ENCODE measurements at places on chromosomes 2 and 18.

- H3K36me3 ChIP-seq: no peaks in the 10 kb centered on the region
- no peak overlapping the region for H3K27ac ChIP-seq
- H3K4me3 ChIP-seq: no peak overlapping the region
Measured at GRCh38 chr2:221911890-221912289, 339.8 kb upstream of the EPHA4 start.

- DNase-seq: no peak
- H3K36me3 ChIP-seq: no peaks in the 10 kb centered on the region
- no peak overlapping the region for H3K27ac ChIP-seq
- no peaks in the 10 kb centered on the region for H3K4me1 ChIP-seq
Measured at GRCh38 chr2:201926067-201926466, 107.6 kb upstream of the FZD7 start.

DNA sequence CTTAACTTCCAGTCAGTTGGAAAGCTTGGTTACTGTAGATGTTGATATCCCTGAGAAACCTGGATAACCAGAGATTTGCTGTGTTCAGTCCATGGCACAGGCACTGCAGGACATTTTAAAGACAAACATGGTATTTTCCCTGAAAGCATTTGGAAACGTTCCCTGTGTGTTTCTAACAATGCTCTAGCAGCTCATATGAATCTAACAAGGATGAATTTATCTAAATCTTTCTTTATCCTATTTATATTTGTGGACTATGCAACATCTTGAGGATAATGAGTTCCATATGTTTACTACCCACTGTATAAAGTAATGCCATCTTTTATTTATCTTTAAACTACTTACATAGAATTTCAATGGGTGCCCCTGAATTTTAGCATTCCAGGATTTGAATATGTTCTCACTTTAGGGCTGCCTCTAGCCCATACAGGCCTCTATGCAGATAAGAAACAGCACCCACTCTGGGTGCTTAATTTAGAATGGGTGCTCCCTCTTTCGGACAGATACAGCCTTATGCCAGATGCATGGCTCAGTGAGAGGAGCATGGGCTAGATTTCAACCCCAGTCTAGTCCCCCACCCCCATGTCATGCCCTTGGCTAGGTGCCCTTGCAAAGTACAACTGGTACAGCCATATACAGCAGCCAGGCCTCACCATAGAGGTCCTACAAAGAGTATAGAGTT, 50.6 kb upstream of the NEMP2 start:
- H3K4me3 ChIP-seq: no peak overlapping the region
- H3K27me3 ChIP-seq: no peaks in the 10 kb centered on the region
- H3K27ac ChIP-seq: no peak overlapping the region

GRCh38 chr2:105688946-105689345, 55.8 kb upstream of the NCK2 start:
- no peaks in the 10 kb centered on the region for H3K36me3 ChIP-seq
- H3K27ac ChIP-seq: no peak overlapping the region
- no peaks in the 10 kb centered on the region for H3K4me1 ChIP-seq
- no peak overlapping the region for H3K4me3 ChIP-seq
- no peaks in the 10 kb centered on the region for H3K27me3 ChIP-seq
- no peak for DNase-seq

DNA sequence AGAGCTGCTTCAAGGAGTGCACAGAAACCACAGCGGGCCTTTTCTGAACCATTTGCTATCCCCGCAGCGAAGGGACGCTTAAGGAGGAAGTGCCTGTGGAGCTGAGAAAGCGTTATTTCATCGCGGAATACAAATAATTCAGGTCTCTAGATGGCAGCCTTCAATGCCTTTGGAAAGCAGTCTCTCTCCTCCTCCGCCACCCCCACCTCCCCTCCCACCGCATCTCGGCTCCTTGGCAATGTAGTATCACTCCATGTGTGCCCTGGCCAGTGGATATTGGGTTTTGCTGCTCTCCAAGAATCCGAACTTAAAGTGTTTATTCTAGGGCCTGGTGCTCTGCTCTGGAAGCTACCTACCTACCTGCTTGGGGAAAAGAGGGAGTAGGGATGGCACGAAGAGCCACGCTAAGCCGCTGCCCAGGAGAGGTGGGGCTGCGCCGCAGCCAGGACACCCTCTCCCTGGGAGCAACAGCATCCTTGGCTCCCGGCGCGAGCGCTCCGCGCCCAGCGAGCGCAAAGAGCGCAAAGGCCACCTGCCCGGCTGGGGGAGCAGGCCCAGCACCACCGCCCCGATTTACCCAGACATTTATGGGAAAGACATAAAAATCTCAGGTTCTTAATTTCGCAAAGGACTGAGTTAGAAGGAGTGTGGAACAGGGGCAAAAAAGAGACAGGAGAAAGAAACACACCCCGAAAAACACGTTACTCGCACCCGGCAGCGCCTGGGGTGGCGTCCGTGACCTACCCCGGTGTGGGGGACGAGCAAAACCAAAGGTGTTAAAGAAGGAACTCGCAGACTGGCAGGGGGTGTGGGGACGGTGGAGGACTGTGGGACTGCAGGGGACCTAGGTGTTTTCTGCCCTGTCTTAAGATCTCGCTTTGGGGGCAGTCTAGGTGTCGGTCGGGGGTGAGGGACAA, 1.0 kb downstream of the SPHKAP start:
- DNase-seq: no peak
- no peaks in the 10 kb centered on the region for H3K36me3 ChIP-seq
- no peaks in the 10 kb centered on the region for H3K27me3 ChIP-seq
- H3K4me1 ChIP-seq: no peaks in the 10 kb centered on the region

DNA sequence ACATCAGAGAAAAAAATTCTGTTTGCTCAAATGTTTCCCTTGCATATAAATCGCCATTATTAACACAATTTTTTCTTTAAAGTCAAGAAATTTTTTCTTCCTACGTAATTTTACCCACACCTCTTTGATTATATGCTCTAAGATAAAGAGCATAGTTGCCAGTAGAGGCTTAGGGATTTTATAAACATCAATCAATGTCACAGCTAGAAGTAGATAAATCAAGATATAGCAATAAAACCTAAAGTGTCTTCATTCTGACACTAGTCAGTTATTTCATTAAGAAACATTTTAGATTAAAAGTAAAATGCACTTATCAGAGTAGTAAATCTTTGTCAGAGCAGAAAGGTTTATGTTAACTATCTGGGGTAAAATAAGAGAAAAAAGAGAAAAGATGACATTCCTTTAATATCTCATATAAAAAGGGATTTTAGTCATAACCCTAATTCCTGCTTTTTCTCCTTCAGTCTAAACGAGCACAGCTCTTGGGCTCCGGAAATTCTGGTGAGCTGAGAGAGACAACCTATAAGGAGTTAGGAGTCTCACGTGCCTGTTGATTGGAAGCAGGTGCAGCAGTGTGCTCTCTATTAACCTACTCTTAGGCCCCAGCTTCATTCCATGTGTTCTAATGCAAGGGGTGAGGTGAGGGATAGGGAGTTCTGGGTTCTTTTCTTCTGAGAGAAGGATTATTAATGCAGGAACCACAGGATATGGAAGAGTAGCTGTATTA, 172.4 kb upstream of the GULP1 start:
- DNase-seq: no peak
- H3K36me3 ChIP-seq: no peaks in the 10 kb centered on the region

- peaks cover 4% of the 10 kb centered on the region for H3K4me1 ChIP-seq
- H3K36me3 ChIP-seq: no peaks in the 10 kb centered on the region
Measured at GRCh38 chr2:29332540-29332939, 217.3 kb downstream of the CLIP4 start.

DNA sequence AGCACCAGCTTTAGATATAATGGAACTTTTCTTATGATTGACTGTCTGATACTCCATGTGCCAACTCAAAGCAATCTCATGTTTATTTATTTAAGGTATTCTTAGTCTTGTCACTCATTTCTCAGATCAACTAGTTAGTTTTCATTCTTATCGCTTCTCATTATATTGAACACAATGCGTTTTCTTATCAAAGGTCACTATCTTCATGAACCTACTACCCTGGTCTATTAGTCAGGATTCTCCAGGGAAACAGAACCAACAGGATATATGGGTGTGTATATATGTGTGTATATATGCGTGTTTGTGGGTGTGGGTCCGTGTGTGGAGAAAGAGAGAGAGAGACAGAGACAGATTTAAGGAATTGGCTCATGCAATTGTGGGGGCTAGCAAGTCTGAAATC, 619.9 kb downstream of the ZEB2 start:
- H3K4me3 ChIP-seq: no peak overlapping the region
- DNase-seq: no peak
- no peaks in the 10 kb centered on the region for H3K4me1 ChIP-seq

DNA sequence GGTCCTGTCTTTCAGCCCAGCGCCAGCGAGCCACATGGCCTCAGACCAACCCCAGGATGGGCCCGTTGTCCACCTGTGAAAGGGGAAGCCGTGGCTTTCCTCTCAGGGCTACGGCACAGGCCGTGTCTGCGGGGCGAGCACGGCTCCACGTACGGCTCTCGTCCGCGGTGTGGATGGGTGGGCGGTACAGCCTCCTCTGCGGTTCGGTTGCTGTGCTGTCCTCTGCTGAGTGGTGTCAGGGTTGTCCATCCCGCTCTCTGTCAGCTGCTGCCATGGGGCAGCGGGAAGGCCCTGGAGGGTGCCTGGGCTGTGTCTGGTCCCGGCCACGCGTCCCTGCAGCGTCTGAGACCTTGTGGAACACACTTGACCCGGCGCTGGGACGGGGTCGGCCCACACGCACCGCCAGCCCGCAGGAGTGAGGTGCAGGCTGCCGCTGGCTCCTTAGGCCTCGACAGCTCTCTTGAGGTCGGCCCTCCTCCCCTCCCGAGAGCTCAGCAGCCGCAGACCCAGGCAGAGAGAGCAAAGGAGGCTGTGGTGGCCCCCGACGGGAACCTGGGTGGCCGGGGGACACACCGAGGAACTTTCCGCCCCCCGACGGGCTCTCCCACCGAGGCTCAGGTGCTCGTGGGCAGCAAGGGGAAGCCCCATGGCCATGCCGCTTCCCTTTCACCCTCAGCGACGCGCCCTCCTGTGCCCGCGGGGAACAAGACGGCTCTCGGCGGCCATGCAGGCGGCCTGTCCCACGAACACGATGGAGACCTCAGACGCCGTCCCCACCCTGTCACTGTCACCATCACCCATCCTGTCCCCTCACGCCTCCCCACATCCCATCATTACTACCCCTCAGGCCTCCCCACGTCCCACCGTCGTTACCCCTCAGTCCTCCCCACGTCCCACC, 128.7 kb downstream of the NFATC1 start:
- no peaks in the 10 kb centered on the region for H3K27me3 ChIP-seq
- no peaks in the 10 kb centered on the region for H3K36me3 ChIP-seq
- no peak overlapping the region for H3K4me3 ChIP-seq
- peaks cover 26% of the 10 kb centered on the region for H3K4me1 ChIP-seq

- no peak overlapping the region for H3K4me3 ChIP-seq
- peaks cover 3% of the 10 kb centered on the region for H3K36me3 ChIP-seq
- H3K27me3 ChIP-seq: no peaks in the 10 kb centered on the region
- H3K27ac ChIP-seq: no peak overlapping the region
- H3K4me1 ChIP-seq: no peaks in the 10 kb centered on the region
- DNase-seq: no peak
Measured at GRCh38 chr18:63402246-63403162, 19.8 kb downstream of the VPS4B start.

- H3K27ac ChIP-seq: no peak overlapping the region
- H3K4me3 ChIP-seq: no peak overlapping the region
- peaks cover 15% of the 10 kb centered on the region for H3K4me1 ChIP-seq
- H3K27me3 ChIP-seq: no peaks in the 10 kb centered on the region
- no peaks in the 10 kb centered on the region for H3K36me3 ChIP-seq
- peak; percentile 38 for DNase-seq
Measured at GRCh38 chr2:215880970-215881369, 132.4 kb downstream of the MREG start.

GRCh38 chr2:74554820-74555531, 456 bp downstream of the DOK1 start:
- H3K27me3 ChIP-seq: no peaks in the 10 kb centered on the region
- DNase-seq: no peak
- H3K36me3 ChIP-seq: peaks cover 1% of the 10 kb centered on the region
- peak overlapping the region; percentile 93 for H3K27ac ChIP-seq

DNA sequence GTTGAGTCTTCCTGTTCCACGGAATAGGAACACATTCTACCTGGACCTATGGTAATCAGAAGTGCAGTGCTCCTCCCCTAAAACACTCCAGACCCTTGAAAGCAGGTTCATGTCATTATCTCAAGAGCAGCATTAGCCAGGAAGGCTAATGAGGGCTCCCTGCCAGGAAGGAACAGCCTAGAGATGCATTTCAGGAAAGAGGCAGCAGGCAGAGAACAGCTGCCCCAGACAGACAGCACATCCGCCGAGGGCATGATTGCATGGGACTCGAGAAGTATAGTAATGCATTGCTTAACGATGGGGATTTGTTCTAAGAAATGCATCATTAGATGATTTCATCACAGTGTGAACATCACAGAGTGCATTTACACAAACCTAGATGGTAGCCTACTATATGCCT, 171.5 kb downstream of the ALK start:
- no peak overlapping the region for H3K4me3 ChIP-seq
- peaks cover 3% of the 10 kb centered on the region for H3K4me1 ChIP-seq
- DNase-seq: no peak
- no peaks in the 10 kb centered on the region for H3K36me3 ChIP-seq
- H3K27me3 ChIP-seq: no peaks in the 10 kb centered on the region

DNA sequence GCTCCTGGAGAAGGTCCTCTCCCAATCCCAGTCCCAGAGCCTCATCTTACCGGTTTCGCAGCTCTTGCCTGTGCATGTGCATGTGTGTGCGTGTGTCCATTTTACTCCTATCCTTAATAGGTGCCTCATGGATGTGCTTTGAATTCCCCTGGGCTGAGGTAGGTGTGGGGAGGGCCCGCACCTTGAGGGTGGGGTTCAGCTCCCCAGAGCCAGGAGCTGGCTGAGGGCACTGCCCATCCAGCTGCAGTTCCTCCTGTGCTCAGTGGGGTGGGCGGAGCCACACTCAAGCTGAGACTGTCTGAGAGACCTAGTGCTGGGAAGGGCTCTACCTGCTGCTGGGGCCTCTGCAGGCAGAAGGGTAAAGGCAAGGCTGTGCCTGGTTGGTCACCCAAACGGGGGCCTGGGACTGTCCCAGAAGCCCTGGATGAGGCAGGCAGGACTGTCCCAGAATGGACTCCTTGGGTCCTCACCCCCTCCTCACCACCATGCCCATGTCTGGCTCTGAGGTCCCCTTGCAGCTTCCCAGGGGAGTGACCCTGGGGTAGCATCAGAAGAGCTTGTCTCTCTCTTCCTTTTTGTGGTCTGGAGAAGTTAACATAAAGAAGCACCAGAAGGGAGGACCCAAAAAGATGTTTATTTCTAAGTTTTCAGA, 8.9 kb downstream of the GDF7 start:
- peak overlapping the region; percentile 69 for H3K27ac ChIP-seq
- DNase-seq: peak; percentile 15
- peaks cover 6% of the 10 kb centered on the region for H3K27me3 ChIP-seq
- H3K4me3 ChIP-seq: no peak overlapping the region
- H3K4me1 ChIP-seq: peaks cover 37% of the 10 kb centered on the region
- H3K36me3 ChIP-seq: no peaks in the 10 kb centered on the region

GRCh38 chr18:3508576-3509549, 58.9 kb downstream of the TGIF1 start:
- H3K27ac ChIP-seq: no peak overlapping the region
- H3K27me3 ChIP-seq: no peaks in the 10 kb centered on the region
- peaks cover 8% of the 10 kb centered on the region for H3K4me1 ChIP-seq
- DNase-seq: no peak
- H3K36me3 ChIP-seq: no peaks in the 10 kb centered on the region
